ENCODE measurements at places on chromosomes 6 and 20.
A peak's percentile ranks its signal among the peaks of the same experiment; 100 is the strongest.

GRCh38 chr20:36836591-36837269 is 39.2 kb upstream of the TLDC2 start:
- DNase-seq = peak; percentile 25

DNA sequence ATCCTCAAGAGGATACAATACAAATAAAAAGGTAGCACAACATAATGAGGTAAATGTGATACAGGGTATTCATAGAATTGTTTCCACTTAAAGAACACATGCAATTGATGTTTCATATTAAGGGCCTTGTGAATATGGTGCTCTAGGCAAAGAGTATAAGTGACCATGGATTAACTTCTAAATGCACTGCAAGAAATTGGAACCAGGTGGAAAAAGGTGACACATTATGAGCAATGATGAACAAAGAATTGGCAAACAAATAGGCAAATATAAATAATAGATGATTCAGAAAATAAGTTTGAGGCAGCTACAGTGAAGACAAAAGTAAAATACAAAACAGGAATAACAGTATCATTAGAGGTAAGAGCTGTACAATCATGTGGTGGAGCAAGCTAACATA is 192.0 kb downstream of the GRIK2 start:
- no peak for DNase-seq

DNA sequence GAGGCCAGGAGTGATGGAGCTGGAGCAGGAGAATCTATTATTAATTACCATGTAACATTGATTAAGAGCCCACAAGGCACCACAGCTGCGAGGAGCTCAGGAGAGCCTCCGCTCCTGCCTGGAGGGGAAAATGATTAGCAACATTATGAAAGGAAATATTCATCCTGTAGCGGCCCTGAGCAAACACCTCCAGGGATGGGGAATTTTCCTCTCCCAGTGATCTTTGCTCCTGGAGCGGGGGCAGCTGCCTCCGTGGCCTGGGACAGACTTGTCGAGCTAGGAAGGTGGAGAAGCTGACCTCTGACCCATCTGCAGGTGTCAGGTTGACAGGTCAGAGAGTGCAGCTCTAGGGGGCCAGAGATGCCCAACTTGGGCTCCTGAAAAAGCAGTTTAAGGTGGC is 40.1 kb upstream of the SIRPA start:
- DNase-seq = no peak

- DNase-seq = no peak
Observed at GRCh38 chr20:57461726-57462125, 63.2 kb downstream of the CTCFL start.

DNA sequence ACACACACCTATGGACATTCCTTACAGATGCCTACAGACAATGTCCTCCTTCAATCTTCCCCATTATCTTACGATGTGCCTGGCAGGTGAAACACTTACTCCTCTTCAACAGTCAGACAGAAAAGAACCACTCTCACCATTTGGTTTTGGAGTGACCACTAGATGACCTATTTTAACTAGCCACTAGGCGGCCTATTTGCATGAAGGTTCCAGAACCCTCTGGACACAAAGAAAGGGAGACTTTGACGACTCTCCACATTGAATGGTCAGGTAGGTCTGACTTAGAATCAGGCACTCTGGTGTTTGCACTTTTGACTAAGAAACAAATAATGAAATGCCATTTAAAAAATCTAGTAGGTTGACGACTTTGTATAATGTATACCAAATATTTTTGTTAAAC is 42.0 kb downstream of the PNLDC1 start:
- no peak for DNase-seq

DNA sequence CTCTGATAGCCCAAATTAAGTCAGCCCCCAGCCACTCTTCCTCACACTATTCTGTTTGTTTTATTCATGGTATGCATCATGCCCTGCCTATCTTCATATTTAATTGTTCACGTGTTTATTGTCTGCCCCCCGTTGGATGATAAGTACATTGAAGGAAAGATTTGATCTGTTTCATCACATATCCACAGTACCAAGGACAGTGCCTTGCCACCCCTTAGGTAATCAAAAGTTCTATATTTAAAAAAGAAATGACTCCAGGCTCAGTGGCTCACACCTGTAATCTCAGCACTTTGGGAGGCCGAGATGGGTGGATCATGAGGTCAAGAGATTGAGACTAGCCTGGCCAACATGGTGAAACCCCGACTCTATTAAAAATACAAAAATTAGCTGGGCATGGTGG is 10.2 kb upstream of the RIN2 start:
- no peak for DNase-seq

- no peak for DNase-seq
Observed at GRCh38 chr6:8414844-8415243, 20.5 kb downstream of the SLC35B3 start.

DNA sequence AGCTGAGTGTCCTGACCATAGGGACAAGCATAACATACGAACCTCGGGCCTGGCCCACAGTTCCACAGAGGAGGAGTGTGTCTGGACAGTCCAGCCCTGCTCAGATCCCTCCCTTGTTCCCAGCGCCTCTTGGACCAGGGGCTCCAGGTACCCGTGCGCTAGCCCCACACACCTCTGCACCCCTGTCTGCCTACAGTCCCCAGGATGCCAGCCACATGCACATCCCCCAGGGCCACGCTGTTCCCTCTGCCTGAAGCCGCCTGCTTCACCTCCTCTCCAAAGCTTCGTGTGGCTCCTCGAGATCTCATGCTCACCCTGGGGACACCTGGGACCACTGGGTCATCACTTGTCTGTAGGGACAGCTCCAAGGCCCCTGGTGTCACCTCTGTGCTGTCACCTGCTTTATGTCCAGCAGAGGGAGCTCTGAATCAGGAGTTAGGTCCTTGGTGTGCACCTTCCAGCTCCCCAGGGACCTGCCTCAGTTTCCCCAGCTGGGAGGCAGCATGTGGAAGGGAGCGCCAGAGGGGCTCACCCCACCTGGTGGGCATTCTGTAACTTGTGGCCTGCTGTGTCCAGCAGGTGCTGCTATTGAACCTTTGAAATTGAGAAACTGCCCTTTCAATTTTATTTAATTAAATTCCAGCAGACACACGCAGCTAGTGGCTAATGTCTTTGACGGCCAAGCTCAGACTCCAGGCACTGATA is 7.3 kb upstream of the YTHDF1 start:
- DNase-seq = peak; percentile 53

GRCh38 chr6:20891161-20891560 is 356.9 kb downstream of the CDKAL1 start:
- no peak for DNase-seq

GRCh38 chr6:12363651-12364381 is 73.7 kb downstream of the EDN1 start:
- DNase-seq = peak; percentile 6

DNA sequence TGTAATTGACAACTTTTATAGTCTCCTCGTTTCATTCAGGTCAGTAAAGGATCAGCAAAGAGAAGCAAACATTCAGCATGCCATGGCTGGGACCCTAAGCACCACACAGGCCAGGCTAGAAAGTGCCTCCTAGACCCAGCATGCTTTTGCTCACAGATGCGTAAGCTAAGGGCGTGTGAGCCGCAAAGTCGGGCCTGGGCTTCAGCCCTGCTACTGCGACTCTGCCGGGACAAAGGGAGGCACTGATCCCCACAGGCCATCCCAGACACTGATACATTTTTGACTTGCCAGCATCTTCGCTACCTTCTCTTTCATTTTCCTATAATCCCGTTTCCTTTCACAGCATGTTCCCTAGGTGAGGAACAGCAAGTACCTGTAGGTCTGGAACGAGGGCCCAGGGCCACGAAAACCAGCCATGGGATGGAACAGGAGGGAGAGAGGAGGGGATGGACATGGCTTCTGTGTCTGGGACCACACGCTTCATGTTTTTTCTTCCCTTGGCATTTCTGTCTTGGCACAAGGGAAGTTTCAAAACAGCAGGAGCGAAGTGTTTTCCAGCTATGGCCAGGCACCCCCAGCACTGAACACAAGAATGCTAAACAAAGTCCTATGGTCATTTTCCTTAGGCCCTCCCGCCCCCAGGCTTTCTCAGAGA is 42.6 kb downstream of the IRF4 start:
- DNase-seq = no peak

GRCh38 chr6:16548121-16548520 is 213.1 kb downstream of the ATXN1 start:
- DNase-seq = no peak

- peak; percentile 2 for DNase-seq
Observed at GRCh38 chr6:53103993-53104675, 38.9 kb downstream of the FBXO9 start.

DNA sequence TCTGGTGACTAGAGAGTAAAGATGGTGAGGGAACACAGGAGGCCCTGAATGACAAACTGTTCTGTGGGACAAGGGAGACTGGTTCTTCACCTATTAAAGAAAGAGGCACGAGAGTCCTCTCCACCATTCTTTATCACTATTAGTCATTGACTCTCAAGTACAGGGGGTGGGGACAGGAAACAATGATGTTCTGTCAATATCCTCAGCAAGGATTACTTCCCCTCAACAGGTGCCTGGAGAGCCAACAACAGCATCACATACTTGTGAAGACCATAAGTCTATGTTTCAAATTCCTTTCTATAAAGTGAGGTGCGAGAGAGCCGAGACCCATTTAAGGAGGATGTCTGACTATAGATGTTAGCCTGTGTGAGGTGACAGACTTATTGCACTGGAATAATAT is 72.4 kb upstream of the TBC1D7 start:
- DNase-seq = no peak

DNA sequence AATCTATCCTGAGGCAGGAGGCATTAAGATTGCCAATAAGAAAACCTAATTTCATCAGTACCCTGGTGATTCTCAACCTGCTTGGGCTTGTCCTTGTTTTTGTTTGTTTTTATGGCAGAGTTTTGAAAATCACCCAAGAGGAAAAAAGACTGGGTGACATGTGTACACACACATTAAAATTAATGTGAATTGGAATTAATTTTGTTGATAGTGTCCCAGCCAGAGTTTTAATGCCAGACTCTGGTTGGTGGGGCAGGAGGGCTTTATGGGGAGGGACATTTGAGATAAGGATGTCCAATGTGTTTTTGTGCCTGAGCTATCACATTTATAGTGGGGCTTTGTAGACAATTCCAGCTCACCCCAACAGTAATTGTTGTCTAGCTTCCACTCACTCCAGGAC is 184.6 kb downstream of the ID4 start:
- DNase-seq = no peak

GRCh38 chr6:9789201-9789600 is 625.7 kb downstream of the TFAP2A start:
- no peak for DNase-seq

DNA sequence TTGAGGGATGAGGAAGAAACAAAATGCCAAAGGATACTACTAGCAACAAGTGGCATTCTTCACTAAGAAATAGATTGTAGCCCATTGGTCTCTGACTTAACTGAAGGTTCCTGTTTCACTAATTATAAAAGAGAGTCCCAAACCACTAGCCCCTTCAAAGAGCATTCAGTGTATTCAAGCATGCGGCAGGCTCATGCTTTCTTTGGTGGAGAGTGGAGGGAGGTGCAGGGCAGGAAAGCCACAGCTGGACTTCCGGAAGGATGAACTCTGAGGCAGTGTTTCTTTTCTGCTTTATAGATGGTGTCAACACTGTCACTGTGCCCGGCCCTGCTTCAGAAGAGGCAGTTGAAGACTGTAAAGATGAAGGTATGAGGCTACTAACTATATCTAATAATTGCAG is 636.1 kb downstream of the KIF16B start:
- no peak for DNase-seq

- DNase-seq = no peak
Observed at GRCh38 chr6:158707120-158707820, 57.4 kb downstream of the SYTL3 start.

- DNase-seq = no peak
Observed at GRCh38 chr6:49415358-49415757, 47.7 kb downstream of the MMUT start.

- DNase-seq = no peak
Observed at GRCh38 chr6:75012018-75012417, 193.8 kb downstream of the COL12A1 start.

DNA sequence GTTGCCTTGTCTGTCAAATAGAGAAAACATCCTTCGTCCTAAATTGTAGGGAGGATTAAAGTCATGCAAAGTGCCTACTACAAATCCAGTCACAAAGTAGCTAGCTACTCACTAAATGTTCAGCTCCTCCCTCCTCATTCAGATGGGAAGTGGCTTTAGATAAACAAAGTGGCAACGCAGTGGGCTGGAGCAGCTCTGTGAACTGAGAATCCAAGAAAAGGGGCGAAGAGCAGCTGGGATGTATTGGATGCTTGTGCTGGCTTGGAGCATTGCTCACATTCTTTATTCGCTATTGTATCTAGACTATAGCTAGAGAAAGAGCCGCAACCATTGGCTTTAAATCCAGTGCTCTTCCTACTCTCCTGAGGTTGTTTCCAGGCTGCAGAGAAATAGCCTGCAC is 10.3 kb downstream of the MOG start:
- no peak for DNase-seq

Data from CD4-positive, alpha-beta T cell treated with Interleukin-17A for 1 hour (primary cell).